ENCODE measurements at places on chromosomes 1 and 21. TPM values are rescaled to one million over a fixed set of nuclear protein-coding genes. Genes with fewer than 3 reads are reported as not detected.

GRCh38 chr1:56185493-56185892 is 393.9 kb downstream of the PLPP3 start:
- no peaks in the 10 kb centered on the region for H3K27me3 ChIP-seq
- H3K4me1 ChIP-seq: peaks cover 1% of the 10 kb centered on the region
- H3K36me3 ChIP-seq: no peaks in the 10 kb centered on the region
- DNase-seq: no peak

Gene LRRC53
- total RNA-seq: not detected

DNA sequence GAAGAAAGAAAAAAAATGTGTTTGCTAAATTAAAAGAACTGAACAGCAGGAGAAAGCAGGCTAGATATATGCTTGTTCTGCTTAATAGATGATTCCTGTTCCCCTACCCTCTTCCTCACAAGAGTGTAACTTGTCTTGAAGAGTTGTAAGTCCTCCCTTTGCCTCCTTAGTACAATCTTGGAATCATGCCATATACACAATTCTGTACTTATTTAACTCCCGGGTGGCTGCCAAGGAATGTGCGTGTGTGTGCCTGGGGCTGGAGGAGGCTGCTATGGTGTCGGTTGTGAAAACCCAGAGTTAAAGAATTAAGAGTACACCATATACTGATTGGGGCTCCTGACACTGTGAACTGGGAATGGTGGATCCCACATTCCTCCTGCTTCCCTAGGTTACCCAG is 194.2 kb downstream of the SIPA1L2 start:
- no peak overlapping the region for H3K4me3 ChIP-seq
- DNase-seq: no peak
- no peak overlapping the region for H3K27ac ChIP-seq
- H3K4me1 ChIP-seq: no peaks in the 10 kb centered on the region

DNA sequence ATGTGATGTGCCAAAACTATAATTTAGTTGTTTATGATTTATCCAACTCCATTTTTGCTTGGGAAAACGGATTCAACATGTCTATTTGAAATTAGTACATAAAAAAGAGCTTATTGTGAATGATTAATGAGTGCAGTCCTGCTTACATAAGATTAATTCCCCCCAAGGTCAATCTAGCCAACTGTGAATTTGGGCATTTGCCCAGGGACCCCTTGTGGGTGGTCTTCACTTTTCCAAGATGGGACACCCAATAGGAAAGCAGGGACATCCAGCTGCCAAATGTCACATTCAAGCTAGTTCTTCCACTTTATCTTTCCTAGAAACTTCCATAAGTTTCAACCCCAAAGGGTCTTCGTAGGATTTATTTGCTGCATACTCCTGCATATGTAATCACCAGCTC is 362.4 kb upstream of the PKN2 start:
- H3K4me1 ChIP-seq: 0 out of 2 replicates have a peak, but pooled peaks cover under 1% of the 10 kb centered on the region
- no peak overlapping the region for H3K4me3 ChIP-seq
- no peaks in the 10 kb centered on the region for H3K36me3 ChIP-seq
- no peak for DNase-seq
- no peak overlapping the region for H3K27ac ChIP-seq

- no peak overlapping the region for H3K27ac ChIP-seq
- no peak overlapping the region for H3K4me3 ChIP-seq
- H3K4me1 ChIP-seq: peaks cover 11% of the 10 kb centered on the region
- DNase-seq: peak; percentile 49
These were observed 107.0 kb downstream of the PLXNA2 start for GRCh38 chr1:208137193-208137592.

DNA sequence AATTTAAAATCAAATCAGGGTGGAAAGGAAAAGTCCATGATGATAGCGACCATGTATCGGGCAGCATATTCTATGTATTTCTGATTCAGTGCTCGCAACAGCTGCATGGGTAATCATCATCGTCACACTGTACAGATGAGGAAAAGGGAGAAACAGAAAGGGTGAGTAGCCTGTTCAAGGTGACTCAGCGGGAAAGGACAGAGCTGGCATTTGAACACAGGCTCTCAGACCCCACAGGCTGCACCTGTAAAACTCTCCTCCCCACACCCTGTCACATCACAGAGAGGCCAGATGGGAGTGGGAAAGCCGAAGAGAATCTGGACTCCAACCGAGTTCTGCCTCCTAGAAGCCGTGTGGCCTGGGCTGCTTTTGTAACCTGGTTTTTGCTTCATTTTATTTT is 14.0 kb downstream of the RUNX1 start:
- peaks cover 7% of the 10 kb centered on the region for H3K4me1 ChIP-seq
- no peak for DNase-seq
- H3K27ac ChIP-seq: no peak overlapping the region
- H3K36me3 ChIP-seq: peaks cover 11% of the 10 kb centered on the region
- H3K4me3 ChIP-seq: no peak overlapping the region
